ENCODE measurements at places on chromosomes 6 and 20. TPM values are rescaled to one million over a fixed set of nuclear protein-coding genes. Genes with fewer than 3 reads are reported as not detected.

OR2J3 gene
- 0.30 TPM for total RNA-seq

MAP7 gene
- total RNA-seq = 59.1 TPM

DIDO1 gene
- total RNA-seq = 71.6 TPM

ALDH5A1 gene
- total RNA-seq = 5.1 TPM

HNF4A gene
- total RNA-seq = 0.37 TPM

MATN4 gene
- total RNA-seq = 2.2 TPM

MAPK13 gene
- total RNA-seq = 17.0 TPM

THBD gene
- total RNA-seq = 0.34 TPM

CDH26 gene
- 1.0 TPM for total RNA-seq

SMOC2 gene
- 3.9 TPM for total RNA-seq

ENPP1 gene
- total RNA-seq = 30.8 TPM

PRSS16 gene
- total RNA-seq = 21.1 TPM

EYS gene
- total RNA-seq = 0.18 TPM

LRRC73 gene
- total RNA-seq = 1.4 TPM

GTF2H4 gene
- 49.7 TPM for total RNA-seq

MUC21 gene
- total RNA-seq = not detected

NRSN1 gene
- total RNA-seq = not detected

PDCD2 gene
- total RNA-seq = 113 TPM

NRM gene
- 31.2 TPM for total RNA-seq

SNAP25 gene
- 0.41 TPM for total RNA-seq

JARID2 gene
- total RNA-seq = 166 TPM

BPIFB3 gene
- not detected for total RNA-seq

SLC25A27 gene
- 10.9 TPM for total RNA-seq

HLA-DRB1 gene
- total RNA-seq = 1.4 TPM

RHAG gene
- 0.60 TPM for total RNA-seq

PGC gene
- 0.62 TPM for total RNA-seq

GUCA1A gene
- total RNA-seq = 10.9 TPM

CST5 gene
- total RNA-seq = not detected

TINAG gene
- total RNA-seq = not detected

TNFRSF6B gene
- total RNA-seq = not detected

FOXS1 gene
- not detected for total RNA-seq

FAM184A gene
- 19.2 TPM for total RNA-seq

SAYSD1 gene
- total RNA-seq = 7.4 TPM

CLDN20 gene
- not detected for total RNA-seq

MYL9 gene
- 57.7 TPM for total RNA-seq

DEFB132 gene
- not detected for total RNA-seq

CST7 gene
- not detected for total RNA-seq

CABLES2 gene
- 7.5 TPM for total RNA-seq

MLN gene
- total RNA-seq = not detected

PNPLA1 gene
- not detected for total RNA-seq

CCN6 gene
- total RNA-seq = not detected

SAMD10 gene
- total RNA-seq = 4.6 TPM

RTN4IP1 gene
- 19.2 TPM for total RNA-seq

PSORS1C1 gene
- 0.34 TPM for total RNA-seq

COL19A1 gene
- total RNA-seq = not detected

LPA gene
- 0.60 TPM for total RNA-seq

SAMD3 gene
- 1.2 TPM for total RNA-seq

TFAP2B gene
- total RNA-seq = not detected
